ENCODE measurements at places on chromosomes 7 and 10.

DNA sequence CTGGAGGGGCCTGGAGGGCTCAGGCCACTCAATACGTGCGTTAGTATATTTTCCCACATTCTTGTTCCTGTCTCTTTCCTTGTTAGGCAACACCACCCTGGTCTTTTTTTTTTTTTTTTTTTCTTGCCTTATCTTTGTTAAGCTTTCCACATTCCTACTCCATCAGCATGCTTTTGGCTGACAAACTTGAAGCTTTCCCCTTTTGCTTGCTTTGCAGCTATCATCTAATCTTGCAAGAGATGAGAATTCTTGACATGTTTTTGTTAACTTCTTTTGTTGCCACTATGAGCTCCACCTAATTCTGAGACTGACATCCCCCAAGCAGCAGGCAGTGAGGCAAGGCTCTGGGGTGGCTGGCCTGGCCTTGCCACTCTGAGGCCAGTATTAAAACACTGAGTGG lies 52.5 kb upstream of the NRP1 start:
- no peak for DNase-seq

DNA sequence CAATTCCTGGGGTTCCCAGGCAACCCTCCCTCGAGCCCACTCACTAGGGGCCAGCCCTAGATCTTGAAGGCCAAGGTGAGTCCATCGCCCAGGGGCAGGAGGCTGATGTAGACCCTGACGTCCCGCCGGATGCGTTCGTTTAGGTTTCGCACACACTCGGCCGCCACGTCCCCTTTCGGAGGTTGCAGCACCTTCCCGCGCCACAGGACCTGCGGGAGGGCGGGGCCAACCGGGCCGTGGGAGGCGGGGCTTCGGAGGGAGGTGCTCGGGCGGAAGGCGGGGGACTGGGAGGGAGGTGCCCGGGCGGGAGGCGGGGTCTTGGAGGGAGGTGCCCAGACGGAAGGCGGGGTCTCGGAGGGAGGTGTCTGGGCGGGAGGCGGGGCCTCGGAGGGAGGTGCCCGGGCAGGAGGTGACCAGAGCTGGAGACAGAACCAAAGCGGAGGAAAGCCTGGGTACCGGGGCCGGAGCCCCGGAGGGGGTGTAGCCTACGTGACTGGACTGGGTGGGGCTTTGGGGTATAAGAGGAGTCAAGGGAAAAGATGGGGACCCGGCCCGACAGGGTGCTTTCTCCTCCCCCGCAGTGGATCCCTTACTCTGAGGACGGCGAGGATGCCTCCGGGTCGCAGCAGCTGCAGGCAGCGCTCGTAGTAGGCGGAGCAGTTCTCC lies 1.6 kb downstream of the COMTD1 start:
- DNase-seq: no peak

GRCh38 chr10:79488336-79488735 lies 24.0 kb upstream of the EIF5AL1 start:
- DNase-seq: no peak

- DNase-seq: no peak
These were observed 99.1 kb downstream of the SAMD9 start for GRCh38 chr7:93018716-93019115.

DNA sequence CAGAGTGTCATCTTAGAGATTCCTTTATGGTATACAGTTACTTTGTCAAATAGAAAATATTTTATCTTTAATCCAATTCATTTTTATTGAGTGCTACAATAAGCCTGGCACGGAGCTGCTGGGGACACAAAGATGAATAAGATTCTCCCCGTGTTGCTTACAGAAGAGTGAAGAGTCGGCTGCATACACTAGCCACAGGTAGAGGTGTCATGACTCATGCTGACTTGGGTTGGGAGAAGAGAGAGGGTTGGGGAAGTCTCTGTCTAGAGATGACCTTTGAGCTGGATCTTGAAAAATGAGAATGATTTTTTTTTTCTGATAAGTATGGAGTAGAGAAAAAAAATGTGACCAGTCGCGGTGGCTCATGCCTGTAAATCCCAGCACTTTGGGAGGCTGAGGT lies 289.9 kb upstream of the CELF2 start:
- DNase-seq: no peak

DNA sequence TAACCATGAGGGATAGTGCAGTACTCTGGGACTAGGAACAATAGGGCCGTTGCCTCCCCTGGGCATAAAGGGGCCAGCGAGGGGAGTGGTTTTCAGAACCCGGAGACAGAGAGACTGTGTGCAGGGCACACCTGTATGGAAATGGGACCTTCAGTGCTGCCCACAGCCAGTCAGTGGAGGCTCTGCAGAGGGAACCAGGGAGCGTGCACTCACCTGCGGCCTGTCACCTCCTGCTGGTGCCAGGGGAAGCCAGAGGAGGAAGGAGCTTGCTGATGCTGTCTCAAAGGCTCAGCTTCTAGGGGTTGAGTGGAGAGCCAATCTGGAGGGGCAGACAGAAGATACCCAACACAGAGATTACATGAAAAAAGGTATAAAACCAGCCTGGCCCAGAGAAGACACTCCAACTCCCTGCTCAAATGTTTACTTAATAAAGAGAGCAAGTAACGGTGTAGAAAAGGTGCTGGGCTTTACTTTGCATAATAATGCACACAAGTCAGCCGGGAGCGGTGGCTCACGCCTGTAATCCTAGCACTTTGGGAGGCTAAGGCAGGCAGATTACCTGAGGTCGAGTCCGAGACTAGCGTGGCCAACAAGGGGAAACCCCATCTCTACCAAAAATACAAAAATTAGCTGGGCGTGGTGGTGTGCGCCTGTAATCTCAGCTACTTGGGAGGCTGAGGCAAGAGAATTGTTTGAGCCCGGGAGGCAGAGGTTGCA lies 35.5 kb upstream of the WAPL start:
- DNase-seq: no peak

DNA sequence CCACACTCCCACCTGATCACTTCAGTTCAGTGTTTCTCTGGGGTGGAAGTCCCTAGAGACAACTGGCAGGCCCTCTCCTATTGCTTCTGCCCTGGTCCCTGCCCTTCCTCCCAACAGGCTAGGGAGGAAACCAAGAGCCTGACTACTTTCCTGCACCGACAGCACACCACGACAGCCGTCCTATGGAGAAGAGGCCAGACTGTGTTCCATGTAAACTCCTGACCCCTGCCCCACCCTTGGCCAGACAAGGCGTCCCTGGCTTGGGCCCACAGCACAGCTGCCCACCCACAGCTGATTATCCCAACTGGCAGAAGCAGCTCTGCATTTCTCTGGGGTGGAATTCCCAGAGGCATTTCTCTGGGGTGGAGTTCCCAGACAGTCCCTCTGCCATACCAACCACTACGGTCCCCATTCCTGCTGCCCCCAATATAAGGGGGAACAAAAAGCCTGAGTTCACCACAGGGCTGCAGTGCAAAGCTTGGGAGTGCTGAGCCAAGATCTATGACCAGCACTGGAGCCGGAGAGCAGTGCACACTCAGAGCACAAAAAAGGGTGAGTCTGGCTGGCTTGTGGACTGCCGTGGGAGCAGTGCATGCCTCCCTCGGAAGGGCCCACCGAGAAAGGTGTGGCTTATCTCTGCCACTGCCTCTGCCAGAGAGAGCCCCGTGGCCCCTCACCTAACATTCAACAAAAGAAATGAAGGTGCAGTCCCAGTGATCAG lies 193.4 kb downstream of the HPSE2 start:
- DNase-seq: no peak

- peak; percentile 3 for DNase-seq
These were observed 113.2 kb upstream of the INHBA start for GRCh38 chr7:41816111-41816510.

- no peak for DNase-seq
These were observed 128.2 kb downstream of the TAX1BP1 start for GRCh38 chr7:27868131-27868550.

DNA sequence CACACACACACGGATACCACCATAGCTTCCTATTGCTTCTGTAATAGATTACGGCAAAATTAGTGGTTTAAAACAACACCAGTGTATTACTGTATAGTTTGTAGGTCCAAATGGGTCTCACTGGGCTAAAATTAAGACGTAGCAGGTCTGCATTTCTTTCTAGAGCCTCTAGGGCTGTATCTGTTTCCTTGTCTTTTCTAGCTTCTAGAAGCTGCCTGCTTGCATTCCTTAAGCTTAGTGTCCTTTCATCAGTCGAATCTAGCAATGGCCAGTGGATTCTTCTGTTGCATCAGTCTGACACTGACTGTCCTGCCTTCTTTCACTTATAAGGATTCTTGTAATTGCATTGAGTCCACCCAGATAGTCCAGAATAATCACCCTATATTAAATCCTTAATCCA lies 882.3 kb downstream of the PCDH15 start:
- DNase-seq: no peak

DNA sequence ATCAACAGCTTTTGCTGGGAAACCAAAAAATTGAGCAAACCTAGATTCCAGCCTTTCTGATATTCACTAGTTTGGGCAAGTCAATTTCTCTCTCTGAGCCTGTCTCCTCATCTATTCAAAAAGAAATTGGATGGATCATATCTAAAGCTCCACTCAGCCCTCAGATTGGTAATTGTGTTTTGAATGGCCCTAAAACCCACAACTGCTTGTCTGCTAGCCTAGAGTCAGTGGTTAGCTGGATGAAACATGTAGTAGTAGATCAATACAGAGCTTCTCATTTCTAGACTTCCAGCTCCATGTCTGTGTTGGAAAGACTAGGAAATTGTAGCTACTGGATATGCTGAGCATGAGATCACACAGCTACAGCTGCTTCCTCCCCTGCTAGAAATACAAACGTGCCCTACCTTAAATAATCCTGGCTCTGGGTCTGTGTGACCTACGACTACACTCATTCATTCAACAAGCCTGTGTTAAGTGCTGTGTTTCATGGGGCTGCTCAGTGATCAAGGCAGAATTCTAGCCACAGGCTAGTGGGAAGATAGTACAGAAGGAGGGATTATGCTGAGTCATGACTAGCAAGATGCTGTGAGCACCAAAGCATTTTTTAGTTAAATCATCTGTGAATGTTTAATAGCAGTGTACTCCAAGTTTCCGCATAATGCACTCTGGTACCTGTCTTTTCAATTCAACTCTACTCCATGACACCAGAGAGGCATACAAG lies 15.7 kb downstream of the DNTT start:
- no peak for DNase-seq

- no peak for DNase-seq
These were observed 181.7 kb downstream of the MYOF start for GRCh38 chr10:93300288-93300917.

DNA sequence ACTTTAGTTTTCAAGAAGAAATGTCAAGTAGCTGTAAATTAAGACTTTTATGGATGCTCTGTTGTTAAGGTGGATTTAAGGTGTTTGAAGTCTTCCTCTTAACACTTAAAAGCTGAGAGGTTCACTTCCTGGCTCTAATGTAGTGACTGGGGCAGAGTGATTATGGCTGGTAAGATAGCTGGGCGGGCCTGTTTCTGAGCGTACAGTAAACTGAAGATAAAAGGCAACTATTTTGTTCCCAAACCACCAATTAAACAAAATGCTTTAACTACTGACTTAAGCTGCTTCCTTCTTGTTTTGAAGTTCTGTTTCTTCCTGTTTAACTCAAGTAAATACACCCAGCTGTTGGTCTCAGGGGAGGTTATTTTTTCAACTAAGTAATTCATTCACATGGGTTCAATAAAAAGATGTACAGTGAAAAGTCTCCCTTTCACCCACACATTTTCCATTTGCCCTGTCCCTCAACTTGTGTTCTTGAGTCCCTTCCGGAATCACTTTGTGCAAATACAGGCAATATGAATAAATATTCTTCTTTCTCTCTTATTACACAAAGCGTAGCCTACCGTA lies 19.3 kb downstream of the VWA2 start:
- no peak for DNase-seq

DNA sequence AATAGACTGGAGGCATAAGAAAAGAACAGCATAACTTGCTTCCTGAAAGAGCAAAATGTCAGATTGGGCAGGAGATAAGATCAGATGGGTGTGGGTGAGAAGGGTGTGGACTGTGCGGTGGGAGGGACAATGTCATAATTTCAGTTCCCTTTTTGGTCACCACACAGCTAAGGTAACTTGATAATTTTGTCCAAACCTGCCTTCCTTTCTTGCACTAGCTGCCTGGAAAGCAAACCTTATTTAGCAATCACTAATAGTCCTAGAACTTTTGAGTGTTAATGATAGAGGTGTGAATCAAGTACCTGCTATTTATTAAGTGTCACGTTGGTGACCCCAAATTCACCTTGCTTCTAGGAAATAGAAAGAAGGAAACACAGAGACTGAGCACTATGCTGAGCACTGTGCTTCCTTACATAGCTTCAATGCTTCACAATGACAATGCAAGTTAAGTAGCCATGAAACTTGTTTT lies 72.4 kb upstream of the SP4 start:
- no peak for DNase-seq

DNA sequence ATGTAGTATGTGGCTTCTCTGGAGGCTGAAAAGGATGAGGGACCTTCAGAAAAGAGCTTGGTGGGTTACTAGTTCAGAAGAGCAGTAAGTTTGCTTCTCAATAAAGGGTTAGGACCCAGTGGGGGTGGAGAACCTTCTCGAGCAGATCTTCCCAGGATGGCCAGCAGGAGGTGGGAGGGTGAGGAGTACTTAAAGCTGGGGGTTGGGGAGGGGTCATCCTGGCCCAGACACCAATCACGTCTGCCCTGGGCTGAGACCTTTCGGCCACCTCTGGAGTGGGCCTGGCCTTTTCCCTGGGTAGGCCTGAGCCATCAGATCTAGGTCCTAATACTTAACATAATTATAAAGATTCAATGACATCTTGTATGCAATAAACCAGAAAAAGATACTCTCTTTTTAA lies 149.0 kb upstream of the TCF7L2 start:
- no peak for DNase-seq
